ENCODE measurements at places on chromosomes 5 and 9.

DNA sequence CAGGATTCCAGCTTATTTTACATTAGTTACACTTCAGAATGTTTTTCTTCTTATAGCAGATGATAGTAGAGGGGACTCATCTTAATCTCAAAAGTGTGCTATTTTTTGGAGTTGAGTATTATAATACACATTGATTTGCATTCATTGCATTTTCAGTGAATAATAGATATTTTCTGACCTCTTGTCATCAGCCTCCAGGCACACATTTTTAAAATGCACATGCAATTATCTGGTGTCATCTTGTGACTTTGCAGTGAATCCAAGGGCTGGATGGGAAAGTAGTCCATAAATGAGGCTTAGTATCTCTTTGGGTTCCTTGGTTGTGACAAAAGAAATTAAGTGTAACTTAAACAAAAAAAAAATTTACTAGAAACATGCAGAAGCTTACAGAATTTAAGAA, 28.1 kb upstream of the POU4F3 start:
- no peak for DNase-seq

GRCh38 chr5:7759951-7760580, 90.9 kb downstream of the CFAP90 start:
- no peak for DNase-seq

GRCh38 chr9:134267305-134267880, 58.9 kb upstream of the RXRA start:
- no peak for DNase-seq

GRCh38 chr5:139687656-139688055, 39.5 kb downstream of the CXXC5 start:
- peak; percentile 88 for DNase-seq

DNA sequence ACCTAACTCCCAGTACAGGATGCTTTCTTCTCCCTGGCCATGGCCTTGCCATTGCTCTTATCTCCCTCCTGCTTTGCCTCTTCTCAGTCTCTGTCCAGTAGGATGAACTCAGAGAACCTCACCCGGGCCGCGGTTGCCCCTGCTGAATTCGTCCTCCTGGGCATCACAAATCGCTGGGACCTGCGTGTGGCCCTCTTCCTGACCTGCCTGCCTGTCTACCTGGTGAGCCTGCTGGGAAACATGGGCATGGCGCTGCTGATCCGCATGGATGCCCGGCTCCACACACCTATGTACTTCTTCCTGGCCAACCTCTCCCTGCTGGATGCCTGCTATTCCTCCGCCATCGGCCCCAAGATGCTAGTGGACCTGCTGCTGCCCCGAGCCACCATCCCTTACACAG, at the start of gene OR5C1:
Gene OR5C1 (plus strand): TSS at position 103 of the 400 bp plus-strand sequence. CDS start 0 bp downstream, at position 103.
- no peak for DNase-seq

DNA sequence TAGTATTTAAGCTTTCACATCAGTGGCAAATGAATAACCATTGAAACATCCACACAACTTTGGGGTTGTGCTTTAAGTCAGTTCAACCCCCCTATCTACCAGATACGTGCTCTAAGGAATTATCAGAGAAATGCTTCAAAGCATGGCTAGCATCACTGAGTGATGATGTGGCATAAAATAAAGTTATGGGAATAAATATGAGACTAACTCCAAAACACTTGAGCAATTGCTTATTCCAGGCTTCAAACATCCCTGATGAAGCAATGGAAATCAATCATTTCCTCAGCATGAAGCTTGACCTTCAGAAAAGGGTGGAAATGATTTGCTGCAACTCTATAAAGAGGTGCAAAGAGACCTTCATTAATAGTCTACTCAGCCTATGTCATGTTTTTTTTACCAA, 292.0 kb upstream of the SMC2 start:
- no peak for DNase-seq

DNA sequence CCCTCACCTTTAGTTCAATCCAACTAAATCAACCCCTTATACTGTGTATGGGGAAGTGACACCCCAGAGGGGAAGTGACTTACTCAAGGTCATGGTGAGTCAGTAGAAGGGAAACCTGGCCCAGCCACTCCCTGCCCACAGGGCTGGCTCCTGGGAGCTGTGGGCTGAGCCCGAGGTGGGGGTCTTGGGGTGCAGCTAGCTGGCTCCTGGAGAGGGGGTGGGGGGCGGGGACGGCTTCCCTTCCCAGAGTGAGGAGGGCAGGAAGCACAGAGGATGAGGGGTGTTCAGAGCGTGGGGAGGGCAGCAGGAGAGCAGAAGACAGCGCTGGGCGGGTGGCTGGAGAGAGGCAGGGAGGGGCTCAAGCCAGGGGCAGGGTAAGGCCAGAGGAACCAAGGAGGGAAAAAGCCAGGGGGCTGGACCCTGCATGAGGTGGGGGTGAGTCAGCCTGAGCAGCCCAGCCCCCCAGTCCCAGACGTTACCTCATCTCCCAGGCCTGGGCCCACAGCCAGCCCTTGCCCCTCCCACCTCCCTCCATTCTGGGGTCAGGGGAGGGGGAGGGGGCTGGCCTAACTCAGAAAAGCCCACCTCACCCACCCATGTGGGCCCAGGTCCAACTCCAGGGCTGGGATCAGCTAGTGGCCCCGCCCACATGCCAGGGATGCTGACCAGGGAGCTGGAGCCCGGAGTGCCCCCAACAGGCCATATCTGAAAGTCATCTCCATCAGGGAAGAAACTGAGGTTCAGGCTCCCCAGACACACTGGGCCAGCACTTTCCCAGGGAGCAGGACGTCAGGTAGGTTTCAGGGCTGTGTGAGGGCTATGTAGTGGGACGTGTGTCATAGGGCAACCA, 2.8 kb downstream of the PDLIM7 start:
- DNase-seq, result no peak

GRCh38 chr5:62460578-62460983, 48.0 kb downstream of the IPO11 start:
- no peak for DNase-seq

GRCh38 chr5:125612181-125612721, 811.0 kb upstream of the GRAMD2B start:
- DNase-seq, result no peak

- DNase-seq, result no peak
Observed at GRCh38 chr9:72978744-72979143, 25.9 kb upstream of the ALDH1A1 start.

- no peak for DNase-seq
Observed at GRCh38 chr5:17329571-17329970, 112.1 kb downstream of the BASP1 start.

GRCh38 chr5:61811052-61811451, 479.0 kb downstream of the ZSWIM6 start:
- no peak for DNase-seq

- DNase-seq, result no peak
Observed at GRCh38 chr5:61559722-61560121, 227.7 kb downstream of the ZSWIM6 start.

GRCh38 chr9:20620650-20621470, 1.4 kb downstream of the MLLT3 start:
- DNase-seq, result peak; percentile 16

- DNase-seq, result no peak
Observed at GRCh38 chr5:1005904-1006655, 2.5 kb upstream of the NKD2 start.

DNA sequence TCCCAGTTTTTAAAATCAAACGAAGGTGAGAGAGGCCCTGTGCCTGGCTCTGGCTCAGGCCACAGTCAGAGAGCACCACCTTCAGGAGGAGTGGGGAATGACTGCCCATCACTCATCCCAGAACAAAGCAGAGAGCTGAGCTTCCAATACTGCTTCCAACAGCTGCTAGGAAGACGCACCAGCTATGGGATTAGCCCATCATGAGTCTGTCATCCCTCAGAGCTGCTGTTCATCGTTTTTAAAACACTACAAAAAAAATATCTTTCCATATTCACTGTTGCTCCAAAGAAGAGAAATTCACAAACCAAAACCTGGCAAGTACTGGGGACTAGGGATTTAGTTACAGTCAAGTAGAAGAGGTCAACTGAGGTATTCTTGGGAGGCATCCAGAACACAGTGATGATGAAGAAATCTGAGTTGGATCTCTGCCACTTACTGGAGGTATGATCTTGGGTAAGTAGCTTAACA, 102.4 kb downstream of the CDK5RAP2 start:
- peak; percentile 48 for DNase-seq

GRCh38 chr5:132162945-132163344, 64.7 kb downstream of the P4HA2 start:
- no peak for DNase-seq

- DNase-seq, result no peak
Observed at GRCh38 chr5:14261235-14261634, 118.1 kb downstream of the TRIO start.

- DNase-seq, result no peak
Observed at GRCh38 chr9:129549139-129549538, 71.8 kb downstream of the C9orf50 start.

DNA sequence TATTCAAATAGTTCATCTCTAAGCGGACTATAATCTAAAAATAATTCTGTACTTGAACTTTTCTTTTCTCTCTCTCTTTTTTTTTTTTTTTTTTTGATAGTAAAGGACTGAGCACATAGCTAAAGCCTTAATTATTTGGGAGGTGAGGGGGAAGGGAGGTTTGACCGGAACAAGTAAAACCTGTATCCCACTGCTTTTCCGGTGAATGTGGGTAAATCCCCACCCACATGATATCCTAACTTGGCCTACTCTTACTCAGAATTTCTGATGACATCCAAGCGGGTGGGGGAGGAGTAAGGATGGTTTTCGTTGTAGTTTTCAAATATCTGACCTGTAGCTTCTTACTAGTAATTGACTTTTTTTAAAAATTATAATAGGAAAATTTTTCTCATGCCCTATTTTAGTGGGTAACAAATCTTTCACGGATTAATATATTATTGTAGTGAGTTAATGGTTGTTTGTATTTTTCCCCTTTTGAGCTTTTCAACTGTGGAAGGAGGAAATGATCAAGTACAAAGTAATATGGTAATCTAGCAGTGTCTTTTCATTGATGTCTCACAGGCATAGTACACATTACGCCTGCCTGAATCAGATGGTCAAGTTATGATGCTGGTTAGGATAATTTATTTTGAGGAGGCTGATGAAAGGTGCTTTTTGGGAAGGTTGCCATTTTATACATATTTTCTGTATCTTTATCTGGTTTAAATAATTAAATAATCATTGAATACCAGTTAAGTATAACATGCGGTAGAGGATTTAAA, 2.2 kb upstream of the ELL2 start:
- DNase-seq, result no peak

DNA sequence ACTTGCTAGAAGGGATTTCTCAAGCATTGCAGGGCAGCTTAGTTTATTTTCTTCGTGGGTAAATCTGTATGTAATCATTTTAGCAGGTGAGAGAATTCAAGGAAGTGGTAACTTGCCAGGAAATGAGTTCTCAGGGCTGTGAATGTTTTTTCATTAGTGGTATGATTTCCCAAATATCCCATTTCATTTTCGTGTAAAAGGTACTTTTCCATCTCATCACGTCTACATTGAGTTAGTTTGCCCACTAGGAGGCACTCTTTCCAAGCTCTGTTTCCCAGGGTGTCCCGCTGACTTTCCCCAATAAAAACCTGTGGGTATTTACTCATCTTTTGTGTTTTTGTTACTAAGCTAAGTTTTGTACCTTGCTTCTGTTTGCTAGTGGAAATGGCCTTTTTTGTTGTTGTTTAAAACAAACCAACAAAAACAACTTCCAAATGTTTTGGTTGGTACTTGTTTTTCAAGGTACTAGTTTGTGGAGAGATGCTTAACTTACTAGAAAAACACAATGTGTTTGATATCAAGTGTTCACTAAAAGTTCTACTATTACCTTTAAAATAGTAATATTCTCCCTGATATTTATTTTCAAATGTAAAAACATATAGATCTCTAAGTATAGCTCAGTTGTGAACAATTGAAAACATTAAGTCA, 373.6 kb downstream of the ADGRV1 start:
- no peak for DNase-seq

DNA sequence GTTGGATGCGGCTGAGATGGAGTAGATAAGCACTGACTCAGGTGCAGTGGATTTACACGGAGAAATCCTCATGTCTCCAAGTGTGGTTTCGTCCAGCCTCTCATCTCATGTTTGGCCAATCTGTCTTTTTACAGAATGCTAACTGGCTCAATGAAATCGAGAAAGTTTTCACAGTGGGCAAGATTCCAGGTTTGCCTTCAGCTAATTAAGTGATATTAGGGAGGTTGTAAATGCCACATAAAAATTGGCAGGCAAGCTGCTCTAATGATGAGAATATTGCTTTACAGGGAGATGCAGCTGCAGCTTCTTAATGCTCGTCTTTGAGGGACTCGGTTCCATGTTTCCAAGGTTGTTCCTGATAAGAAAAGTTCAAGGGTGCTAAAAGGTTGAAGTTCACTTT, 23.7 kb downstream of the BARHL1 start:
- DNase-seq, result no peak

- no peak for DNase-seq
Observed at GRCh38 chr5:139222346-139222745, 24.2 kb upstream of the SIL1 start.

DNA sequence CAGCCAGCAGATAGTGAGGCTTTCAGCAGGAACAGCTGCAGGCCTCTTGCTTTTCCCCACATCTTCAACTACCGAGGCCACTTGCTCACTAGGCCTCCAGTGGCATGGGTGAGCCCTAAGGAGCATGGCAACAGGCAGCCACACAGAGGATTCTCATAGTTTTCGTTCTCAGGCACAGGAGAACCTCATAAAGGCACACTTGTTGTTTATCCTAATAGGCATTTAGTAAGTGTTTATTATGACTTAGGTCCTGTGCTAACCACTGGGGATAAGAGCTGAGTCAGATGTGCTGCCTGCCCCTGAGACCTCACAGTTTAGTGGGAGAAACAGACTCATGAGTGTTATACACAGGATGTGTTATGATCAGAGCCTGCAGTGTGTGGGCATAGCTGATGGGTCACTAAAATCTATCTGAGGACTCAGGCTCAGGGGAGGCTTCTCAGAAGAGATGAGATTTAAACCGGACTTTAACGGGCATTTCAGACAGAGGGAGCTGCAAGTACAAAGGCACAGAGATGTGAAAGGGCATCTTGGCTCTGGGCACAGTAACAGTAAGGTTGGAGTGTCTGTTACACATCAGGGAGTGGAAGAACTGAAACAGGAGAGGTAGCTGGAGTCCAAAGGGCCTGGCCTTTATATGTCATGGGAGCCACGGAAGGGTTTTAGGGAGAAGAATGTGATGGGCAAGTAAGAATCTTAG, 21.0 kb upstream of the HEMGN start:
- no peak for DNase-seq

DNA sequence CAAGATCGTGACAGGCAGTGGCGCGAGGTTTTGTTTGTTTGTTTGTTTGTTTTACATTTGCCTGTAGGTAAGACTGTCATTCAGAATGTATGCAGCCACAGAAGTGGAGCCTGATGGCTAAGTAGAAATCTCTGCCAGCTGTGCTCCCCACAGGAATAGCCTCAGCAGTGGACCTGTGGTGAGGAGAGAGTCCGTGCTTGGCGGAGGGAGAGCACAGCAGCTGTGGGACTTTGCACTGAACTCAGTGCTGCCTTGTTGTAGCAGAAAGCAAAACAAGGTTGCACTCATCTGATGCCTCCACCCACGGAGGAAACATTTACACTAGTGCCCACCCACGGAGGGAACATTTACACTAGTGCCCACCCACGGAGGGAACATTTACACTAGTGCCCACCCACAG, 4.4 kb upstream of the ZNF782 start:
- DNase-seq, result no peak

GRCh38 chr5:112604732-112605630, 132.7 kb upstream of the APC start:
- peak; percentile 11 for DNase-seq

GRCh38 chr9:135156525-135157510, 69.3 kb downstream of the OLFM1 start:
- DNase-seq, result no peak

- no peak for DNase-seq
Observed at GRCh38 chr9:134158753-134159392, 5.5 kb downstream of the RNU6ATAC start.

- DNase-seq, result no peak
Observed at GRCh38 chr5:131983244-131983771, 28.1 kb downstream of the ACSL6 start.

- DNase-seq, result no peak
Observed at GRCh38 chr9:24846248-24846912, 300.7 kb upstream of the IZUMO3 start.
